C1 segment of cervical spinal cord (tissue), 14 donors: ENCODE measurements at places on chromosomes 16 and 17.

DNA sequence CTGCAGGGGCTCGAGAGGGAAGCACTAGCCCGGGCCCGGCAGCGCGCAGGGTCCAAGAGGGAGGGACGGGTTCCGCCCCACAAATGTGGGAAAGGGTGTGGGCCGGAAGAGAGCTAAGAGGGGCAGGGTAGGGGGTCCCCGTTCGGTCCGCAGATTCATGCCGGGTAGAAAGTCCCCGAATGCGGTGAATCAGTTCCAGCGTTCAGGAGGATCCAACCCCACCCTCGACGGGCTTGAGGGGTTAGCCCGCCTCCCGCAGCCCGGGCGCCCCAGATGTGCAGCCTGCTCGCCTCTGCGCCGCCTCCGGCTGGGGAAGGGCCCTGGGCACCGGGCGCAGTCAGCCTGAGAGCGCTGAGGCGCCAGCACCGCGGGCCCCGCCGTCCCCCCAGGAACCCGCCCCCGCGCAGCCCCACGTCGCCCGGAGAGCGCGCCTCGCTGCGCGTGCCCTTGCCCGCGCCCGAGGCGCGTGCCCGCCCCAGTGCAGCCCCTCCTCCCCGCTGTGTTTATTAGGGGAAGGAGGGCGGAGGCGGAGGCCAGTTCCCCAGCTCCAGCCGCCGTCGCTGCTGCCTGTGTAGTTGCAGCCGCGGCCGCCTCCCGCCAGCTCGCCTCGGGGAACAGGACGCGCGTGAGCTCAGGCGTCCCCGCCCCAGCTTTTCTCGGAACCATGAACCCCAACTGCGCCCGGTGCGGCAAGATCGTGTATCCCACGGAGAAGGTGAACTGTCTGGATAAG is at the start of gene LASP1:
Gene LASP1, plus strand, starts transcription at position 533 of the 733 bp plus-strand sequence. Its CDS starts 132 bp downstream, at position 665.
- DNase-seq, result peak; percentile 81

- DNase-seq, result no peak
Measured at GRCh38 chr17:63490329-63490728, 13.5 kb downstream of the ACE start.

GRCh38 chr17:65527381-65527780 is 34.1 kb downstream of the AXIN2 start:
- no peak for DNase-seq

DNA sequence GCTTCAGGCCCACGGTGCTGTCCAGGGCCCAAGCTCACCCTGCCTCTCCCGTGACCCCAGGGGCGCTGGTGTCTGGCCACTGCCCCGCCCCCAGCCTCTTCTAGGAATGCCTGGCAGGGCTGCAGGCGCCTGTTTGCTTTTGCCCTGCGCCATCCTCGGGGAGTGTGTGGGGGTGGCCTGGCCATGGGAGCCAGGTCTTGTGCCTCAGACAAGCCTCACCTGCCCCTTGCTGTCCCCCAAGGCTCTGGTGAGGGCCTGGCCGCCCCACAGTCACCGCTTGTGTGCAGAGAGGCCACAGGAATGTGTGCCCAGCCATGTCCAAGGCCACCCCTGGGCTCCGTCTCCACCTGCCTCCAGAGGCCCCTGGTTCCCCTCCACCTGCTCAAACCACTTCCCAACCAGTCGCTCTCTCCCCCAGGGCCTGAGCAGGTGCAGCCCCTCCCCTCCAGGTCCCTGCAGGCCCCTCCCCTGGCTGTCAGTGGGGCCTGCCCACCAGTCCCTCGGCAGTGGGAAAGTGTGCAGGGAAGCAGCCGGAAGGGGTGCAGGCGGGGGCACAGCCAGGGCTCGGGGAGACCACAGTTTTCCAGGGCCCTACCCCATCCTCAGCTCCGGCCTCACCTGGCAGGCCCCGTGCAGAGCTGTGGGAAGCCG is 841 bp upstream of the IGFALS start:
- no peak for DNase-seq

DNA sequence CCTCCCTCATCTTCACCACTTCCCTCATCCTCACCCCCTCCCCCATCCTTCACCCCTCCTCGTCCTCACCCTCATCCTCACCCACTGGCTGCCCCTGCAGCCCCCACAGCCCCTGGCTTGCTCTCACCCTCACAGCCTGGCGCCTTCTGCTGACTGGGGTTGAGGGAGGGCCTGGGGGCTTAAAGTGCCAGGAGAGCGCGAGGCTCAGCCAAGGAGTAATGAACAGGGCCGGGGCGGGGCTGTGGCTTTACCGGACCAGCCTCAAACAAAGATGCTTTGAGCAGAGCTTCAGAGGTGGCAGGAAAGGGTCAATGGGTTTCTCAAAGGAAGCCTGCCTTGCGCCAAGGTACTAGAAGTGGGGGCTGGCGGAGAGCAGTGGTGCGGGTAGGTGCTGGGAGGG is at the start of gene PRSS33:
Gene PRSS33, minus strand, starts transcription at position 155 of the 400 bp plus-strand sequence. CDS start 1,013 bp downstream, outside the sequence.
- no peak for DNase-seq

GRCh38 chr16:72299684-72300243 is 127.8 kb upstream of the PMFBP1 start:
- DNase-seq, result no peak

DNA sequence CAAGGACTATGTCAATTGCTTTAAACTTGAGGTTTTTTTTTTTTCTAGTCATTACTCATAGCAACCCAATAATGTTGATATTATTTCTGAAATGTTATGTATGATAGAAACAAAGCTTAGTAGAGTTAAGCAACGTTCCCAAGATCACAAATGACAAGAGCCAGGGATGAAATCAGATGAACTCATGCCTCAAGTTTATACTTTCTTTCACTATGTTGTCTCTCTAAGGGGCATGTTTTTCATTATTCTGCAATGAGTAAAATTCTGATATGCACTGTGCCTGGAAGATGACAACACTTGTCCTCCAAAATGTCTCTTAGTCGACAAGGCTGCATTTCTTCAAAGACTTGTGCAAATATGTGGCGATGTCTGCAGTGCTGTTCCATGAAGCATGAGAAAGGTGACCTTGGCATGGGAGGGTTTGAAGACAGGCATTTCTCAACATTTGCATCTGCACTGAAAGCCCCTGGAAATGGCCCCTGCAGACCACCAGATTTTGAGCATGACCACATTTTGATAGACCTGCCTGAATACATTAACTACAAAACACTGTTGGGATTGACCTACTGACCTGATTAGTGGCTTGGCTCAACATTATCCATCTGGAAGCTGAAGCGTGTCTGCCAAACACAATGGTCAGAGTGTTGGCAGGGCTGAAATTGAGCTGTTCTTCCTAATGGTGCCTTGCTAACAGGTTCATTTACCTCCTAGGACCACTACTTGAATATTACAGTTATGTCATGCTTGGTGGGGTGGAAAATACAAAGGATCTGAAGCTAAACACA is 1027.5 kb downstream of the CDH11 start:
- DNase-seq, result no peak

DNA sequence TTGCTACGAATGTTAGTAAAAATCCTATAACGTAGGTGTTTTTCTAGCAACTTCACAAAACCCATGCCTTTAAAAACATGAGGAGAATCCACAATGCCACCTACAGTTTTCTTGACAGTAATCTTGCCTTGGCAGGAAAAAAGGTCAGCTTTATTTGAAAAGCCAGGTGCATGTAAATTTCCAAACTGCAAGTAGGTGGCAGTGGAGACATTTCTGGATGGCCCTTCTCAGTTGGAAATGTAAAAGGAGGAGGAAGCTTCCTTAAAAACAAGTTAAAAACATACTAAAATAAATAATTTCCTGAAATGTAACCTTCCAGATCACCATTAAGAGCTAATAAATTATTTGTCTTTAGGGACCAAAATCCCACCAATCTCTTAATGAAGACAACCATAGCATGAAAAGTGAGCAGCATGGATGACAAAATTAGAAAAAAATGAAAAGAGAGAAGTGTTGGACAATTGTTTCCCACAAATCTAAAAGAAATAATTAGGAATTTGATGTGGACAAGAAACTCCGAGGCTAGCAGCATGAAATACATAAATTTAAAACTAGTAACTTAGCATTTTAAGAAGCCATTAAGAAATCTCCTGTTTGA is 152.2 kb downstream of the SNX11 start:
- no peak for DNase-seq

GRCh38 chr16:55324285-55325079 is 479 bp downstream of the IRX6 start:
- no peak for DNase-seq

DNA sequence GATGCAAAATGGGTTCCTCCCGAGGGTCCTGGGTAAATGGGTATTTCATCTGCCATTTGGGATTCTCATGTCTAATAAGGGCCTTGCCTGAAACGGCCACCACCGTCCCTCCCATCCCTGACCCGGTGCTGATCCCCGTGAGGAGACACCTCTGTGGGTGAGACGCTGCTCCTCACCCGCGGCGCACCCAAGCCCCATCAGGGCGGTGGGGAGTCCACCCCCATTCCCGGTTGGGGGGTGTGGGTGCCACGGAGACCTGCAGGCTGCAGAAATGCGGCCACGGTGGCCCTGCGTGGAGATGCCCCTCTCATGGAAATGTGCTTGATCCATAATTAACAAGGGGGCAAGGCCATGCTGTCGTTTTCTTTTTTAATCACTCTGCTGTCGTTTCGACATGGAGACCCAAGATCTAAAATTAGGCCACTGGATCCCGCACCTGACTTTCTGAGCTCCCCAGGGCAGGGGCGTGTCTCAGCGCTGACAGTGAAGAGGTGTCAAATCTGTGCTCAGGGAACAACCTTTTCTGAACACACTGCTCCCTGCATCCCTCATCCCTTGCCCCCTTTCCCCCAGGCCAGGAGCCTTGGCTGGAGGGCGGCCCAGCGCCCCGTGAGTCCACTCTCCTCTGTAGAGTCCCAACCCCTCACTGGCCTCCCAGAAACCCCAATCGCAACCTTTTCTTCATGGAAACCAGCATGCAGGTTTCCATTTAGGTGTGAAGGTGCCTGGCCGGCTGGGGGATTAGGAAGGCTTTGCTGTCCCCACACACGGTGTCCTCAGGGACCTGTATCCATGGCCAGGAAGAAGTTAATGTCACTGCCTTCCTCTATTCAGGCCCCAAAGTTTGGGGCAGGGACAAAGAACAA is 38.9 kb downstream of the PEMT start:
- no peak for DNase-seq

GRCh38 chr17:78951967-78952551 is 26.9 kb upstream of the TIMP2 start:
- DNase-seq, result no peak

DNA sequence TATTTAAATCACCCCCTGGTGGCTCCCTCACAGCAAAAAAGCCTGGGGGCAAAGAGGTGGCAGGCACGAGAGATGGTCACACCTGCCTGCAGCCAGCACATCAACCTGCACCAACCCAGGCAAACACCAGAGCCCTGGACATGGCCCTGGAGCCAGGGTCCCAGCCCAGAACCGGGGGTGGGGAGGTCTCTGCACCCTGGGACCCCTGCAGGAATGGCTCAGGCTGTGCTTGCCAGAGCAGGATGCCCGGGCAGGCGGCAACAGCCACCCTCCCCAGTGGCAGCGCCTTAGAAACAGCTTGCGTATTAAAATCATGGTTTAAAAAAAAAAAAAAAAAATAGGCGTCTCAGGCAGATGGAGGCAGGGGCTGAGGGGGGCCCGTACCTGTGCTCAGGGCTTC is 16.2 kb downstream of the MYBBP1A start:
- DNase-seq, result no peak

DNA sequence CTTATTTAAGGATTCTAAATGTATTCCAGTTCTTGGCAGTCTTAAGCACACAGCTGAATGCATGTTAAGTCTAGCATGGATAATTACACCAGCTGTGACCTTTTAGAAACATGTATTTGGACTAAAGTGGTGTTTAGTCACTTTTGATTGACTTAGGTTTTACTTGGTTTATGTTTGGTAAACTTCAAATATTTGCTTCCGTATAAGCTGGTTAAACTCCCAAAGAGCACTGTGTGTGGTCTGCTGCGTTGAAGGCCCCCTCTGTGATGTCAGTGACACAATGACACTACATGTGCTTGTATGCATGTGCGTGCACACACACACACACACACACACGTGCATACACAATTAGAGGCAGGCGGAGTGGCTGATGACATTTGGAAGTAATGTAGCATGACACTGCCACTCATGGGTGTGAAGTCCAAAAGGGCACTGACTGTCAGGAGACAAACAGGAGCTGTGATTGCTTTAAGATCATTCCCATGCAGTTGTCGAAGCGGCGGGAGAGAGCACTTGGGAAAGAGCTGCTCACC is 156.1 kb upstream of the CDH13 start:
- DNase-seq, result no peak

DNA sequence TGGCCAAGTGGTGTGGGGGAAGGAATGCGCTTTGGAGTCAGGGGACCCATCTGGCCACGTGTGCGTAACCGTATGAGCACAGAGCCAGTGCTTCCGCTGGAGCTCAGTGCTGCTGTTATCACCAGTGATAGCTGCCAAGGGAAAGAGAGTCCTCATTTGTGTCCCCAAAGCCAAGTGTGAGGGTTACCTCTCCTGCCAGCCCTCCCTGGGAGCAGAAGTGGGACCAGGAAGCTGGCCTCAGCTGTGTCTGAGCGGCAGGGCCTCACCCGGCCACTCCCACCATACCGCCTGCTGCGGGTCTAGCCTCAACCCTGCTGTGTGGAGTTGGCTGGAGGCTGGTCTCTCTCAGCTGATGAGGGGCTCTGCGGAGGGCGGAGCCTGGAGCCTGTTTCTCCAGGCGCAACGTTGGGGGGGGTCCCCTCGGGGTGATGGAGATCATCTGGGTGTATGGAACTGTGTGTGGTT is 44.5 kb downstream of the MEAK7 start:
- DNase-seq, result no peak

- DNase-seq, result no peak
Measured at GRCh38 chr17:62121025-62121730, 56.1 kb upstream of the MED13 start.

- no peak for DNase-seq
Measured at GRCh38 chr17:39485555-39485954, 24.3 kb downstream of the CDK12 start.

DNA sequence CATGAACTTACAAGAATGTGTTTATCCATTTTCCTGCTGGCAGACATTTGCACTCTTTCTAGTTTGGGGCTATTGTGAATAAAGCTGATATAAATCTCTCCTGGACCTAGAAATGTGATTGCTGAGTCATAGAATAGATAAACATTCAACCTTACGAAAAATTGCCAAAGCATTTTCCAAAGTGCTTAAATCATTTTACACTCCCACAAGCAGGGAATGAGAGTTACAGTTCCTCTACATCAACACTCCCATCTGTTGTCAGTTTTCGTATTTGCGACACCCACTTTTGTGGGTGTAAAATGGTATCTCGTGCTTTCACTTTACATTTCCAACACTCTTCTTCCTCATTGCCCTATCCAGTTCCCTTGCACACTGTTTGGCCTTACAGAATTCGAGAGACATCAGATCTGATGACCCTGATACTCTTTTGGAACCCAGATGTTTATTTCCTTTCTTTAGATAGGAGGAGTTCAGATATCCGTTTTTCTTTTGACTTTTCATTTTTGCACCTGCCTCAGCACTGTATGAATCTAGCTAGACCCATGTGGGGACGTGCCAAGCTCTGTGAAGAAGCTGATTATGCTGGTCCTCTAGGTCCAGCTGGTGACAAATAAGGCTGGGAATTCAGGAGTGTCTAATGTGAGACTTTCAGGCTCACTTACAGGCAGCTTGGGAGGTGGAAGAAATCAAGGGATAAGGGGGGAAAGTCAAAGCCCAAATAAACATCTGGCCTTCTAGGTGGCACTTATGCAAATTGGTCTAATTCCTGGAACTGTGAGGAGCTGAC is 14.0 kb downstream of the SOX9 start:
- no peak for DNase-seq
